ENCODE measurements at places on chromosomes 12 and 14.
A peak's percentile ranks its signal among the peaks of the same experiment; 100 is the strongest.

- DNase-seq: no peak
Observed at GRCh38 chr12:69550569-69551350, 34.5 kb upstream of the CCT2 start.

DNA sequence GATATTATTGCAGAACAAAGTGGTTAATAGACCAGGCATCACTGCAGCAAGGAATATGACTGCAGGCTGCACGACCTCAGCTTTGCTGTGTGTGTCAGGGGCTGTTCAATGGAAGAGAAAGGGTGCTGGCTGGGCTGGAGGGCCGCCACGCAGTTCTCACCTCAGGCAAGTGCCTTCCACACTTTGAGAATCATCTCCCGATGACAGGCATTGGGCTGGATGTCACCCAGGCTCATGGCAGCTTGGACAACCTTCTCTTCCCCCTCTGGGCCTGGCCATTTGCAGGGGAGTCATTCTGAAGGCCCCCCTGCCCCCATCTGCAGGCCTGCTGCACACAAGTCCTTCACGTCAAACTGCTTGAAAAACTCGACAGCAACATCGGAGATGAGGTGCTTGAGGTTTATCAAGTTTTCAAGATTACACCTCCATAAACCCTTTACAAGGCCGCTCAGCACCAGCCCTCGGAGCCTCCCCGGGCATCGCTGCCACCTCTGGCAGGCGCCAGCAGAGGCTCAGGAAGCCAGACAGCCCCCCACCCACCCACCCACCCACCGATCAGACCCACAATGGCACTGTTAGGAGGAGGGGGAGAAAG, 165.9 kb upstream of the GSC start:
- DNase-seq: no peak

GRCh38 chr12:117878605-117879004, 90.2 kb downstream of the KSR2 start:
- DNase-seq: no peak

DNA sequence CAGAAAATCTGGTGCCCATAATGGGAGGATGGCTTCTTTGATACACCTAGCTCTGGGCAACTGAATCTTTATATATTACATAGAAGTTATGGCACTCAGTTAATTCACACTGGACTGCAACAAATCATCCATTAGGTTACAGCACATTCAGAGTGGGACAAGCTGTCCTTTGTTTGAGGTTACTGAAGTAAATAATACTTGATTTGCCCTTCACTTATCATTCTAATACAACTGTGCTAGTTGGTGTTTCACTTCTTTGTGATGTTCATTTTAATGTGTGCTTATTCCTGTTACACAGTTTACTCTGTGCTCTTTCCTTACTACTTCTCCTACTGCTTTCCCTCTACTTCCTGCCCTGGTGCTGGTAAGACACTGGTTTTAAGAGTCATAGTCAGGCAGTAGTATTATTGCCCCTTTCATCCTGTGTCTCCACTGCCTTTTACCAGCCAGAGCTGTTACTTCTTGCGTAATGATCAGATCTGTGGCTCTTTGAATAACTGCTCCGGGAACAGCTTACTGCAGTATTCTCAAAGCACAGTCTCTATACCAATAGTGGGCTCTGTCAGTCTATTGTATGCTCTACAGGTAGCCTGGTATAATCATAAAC, 36.4 kb upstream of the GXYLT1 start:
- peak; percentile 14 for DNase-seq

DNA sequence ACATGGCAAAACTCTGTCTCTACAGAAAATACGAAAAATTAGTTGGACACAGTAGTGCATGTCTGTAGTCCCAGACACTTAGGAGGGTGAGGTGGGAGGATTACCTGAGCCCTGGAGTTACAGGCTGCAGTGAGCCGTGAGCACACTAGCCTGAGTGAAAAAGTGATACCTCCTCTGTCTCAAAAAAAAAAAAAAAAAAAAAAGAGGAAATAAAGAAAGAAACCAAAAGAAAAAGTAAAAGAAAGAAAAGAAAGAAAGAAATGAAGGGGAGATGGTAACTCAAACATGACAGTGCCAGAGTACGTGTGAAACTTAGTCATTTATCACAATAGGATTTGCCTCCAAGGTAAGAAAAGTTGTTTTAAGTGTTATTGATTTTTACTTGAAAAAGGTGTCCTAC, 407.0 kb upstream of the MGAT4C start:
- DNase-seq: no peak

- DNase-seq: no peak
Observed at GRCh38 chr12:60112763-60113162, 516.9 kb downstream of the SLC16A7 start.

DNA sequence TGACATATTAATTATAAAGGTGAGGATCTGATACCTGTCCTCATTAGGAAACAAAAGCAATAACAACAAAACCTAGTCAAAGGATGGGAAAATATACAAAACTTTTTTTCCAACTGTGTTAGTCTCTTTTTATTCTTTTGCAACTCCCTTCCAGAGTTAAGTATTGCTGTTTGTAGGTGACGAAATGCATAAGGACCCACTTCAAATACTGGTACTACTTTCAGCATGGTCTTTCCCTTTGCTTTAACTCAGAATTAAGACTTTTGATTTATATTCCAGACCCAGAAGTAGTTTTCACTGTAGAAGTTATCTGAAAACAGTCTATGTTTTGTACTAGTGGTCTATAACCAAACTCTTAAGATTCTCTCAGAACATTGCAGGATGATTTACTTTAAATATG, 34.1 kb upstream of the ABCC9 start:
- DNase-seq: no peak

GRCh38 chr12:26109343-26109881, 15.4 kb downstream of the BHLHE41 start:
- no peak for DNase-seq

- DNase-seq: no peak
Observed at GRCh38 chr12:26172946-26173552, 22.3 kb upstream of the SSPN start.

GRCh38 chr12:55001198-55001868, 16.8 kb upstream of the TESPA1 start:
- DNase-seq: no peak

DNA sequence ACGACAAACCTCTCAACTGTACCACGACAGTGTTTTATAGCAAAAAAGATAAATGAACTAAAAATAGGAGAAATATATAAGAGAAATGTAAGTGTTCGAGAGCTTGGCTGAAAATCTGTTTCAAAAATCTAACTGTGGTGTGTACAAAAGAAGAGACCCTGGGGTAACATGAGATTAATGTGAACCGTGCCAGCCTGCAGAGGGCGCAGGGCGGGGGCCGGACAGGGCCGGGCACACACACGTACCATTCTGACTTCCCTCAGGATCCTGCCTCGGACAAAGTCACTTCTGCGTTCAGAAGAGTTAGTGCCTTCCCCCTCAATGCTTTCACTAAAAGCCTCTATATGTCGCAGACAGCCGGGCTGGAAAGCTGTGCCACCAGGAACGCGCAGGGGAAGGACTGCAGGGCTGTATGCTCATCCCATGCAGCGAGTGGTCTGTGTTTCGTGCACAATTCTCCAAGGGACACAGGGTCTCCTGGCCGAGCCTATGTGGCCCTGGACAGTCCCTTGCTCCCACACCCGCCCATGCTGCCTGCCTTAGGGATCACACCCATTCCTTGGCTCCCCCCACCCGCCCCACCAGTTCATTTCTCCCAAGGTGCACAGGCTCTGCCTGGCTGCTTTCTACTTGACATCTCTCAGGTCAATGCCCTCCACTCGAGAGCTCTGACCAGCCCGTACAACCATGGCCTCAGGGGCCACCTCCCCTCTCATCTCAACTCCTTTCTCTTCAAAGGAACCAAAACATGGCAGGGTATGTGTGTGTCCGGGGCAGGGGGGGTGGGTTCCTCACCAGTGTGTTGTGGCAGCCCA, 8.5 kb downstream of the CDCA4 start:
- DNase-seq: no peak
